ENCODE measurements at places on chromosomes 16 and 17. TPM values are rescaled to one million over a fixed set of nuclear protein-coding genes. Genes with fewer than 3 reads are reported as not detected.

- DNase-seq: no peak
Measured at GRCh38 chr17:51352798-51353197, 92.5 kb downstream of the UTP18 start.

DNA sequence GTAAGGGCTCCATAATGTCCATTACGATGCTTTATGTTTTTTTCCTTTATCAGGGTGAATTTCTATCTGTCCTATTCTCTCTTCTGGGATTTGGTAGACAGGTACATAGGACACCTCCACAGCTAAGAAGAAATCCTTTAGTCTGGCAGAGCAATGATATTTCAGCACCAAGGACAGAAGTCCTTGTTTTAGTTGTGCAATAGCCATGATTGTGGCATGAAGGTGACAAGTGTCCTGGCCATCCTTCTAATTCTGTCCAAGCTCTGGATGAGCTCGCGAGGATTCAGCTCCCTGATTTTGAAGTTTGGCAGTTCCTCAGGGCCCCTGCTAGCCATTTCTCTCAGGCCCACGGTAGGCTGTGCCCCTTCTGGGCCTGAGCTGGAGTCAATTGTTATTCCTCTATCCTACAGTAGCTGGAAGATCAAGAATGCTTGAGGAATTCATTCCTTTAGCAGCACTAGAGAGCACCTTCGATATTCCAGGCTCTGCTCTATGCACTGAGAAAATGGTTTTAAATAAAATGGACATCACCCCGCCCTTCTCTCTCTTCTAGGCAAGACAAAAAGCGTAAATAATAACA lies 320.8 kb downstream of the XYLT1 start:
- DNase-seq: no peak

DNA sequence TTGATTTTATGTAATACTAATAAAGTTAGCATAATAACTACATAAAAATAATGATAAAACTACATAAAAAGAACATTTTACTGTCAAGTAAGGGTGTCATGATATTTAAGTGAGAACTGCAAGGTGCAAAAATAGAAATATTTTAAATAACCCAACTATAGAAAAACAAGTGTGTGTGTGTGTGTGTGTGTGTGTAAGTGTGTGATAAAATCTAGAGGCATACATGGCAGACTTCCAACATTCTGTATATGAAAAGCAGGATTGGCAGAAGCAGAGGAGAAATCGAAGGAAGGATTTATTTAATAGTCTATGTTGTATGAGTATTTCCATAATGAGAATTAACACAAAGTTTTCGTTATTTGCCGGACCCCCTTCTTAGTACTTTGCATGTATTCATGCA lies 334.1 kb downstream of the KCNJ2 start:
- DNase-seq: no peak

DNA sequence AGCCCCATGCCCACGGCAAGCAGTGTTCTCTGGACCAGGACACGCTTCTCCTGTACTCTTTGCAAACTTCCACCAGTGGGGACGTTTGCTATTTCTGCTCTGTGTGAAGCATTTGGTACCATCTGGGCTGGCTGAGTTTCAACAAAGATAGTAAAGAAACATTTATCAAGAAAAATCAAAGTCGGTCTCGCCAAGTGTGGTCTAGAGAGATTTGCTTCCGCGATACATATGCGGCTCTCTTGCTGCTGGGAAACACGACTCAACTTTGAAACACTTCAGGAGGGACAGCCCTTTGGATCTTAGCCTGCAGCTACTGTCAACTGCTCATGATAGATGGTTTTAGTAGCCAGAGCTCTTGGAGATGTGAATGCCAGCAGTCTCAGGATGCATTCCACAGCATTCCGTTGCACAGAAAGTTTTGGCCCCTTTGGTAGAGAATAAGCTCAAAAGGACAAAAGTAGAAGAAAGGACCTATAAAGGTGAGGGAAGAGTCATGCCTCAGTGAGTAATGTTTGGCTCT lies 168.2 kb upstream of the CACNG3 start:
- no peak for DNase-seq

MILR1 gene
- 1.4 TPM for polyA plus RNA-seq

OR1A1 gene
- not detected for polyA plus RNA-seq

EPN3 gene
- polyA plus RNA-seq: 0.06 TPM

DNA sequence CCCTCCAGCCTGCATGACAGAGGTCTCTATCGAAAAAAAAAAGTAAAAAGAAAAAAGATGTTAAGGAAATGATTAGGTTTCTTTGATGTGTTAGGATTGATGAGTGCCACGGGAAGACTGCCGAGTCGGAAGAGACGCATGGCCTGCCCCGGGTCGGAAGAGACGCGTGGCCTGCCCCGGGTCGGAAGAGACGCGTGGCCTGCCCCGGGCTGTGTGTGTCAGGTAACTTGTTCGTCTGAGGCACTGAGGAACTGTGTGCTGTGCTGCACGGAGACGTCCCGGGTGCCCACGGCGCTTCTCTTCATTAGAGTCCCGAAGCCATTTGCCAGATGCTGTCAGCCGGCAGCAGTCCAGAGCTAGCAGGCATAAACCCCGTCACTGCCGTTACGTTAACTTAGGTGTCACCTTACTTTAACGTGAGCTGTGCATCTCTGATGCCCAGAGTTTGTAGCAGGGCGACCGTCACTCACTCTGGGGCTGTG lies 40.5 kb upstream of the FASN start:
- DNase-seq: no peak

SGCA gene
- 0.31 TPM for polyA plus RNA-seq

DNA sequence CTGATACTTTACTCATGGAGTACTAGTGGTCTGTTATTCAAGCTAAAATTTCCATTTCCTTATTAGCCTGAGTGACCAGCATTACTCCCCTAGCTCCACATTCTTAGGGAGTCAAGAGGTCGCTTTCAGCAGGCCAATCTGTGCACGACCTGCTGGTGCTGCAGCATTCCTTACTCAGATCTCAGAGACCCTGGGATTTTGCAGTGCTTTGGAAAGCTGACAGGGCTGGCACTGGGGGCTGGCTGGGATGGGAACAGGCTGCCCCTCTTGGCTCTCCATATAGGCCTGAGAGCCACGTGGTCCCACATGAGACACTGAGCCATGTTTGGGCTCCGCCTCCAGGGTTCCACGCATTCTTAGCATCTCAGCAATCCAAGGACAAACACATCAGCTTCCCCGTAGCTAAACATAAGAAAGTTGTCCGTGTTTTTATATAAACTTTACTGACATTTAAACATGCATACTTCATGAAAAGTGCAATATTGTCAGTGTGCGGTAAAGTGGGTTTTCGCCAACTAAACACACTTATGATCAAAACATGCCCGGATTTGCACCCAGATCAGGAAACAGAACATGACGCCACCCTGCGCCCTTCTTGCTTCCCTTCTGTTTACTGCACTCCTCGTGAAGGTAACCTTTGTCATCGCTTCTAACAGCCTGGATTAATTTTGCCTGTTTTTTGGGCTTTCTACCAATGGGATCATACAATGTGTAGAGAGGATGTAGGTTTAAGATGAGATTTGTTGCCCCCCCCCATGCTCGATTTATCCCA lies 254.5 kb upstream of the CACNG5 start:
- DNase-seq: no peak

- DNase-seq: peak; percentile 72
Measured at GRCh38 chr17:43694081-43694870, 32.6 kb upstream of the MEOX1 start.

GRCh38 chr16:56388209-56388608 lies 37.1 kb downstream of the AMFR start:
- no peak for DNase-seq

CD300C gene
- 0.17 TPM for polyA plus RNA-seq

GRCh38 chr17:75364078-75364477 lies 41.4 kb downstream of the GRB2 start:
- no peak for DNase-seq

GRCh38 chr17:49587366-49588073 lies 11.8 kb downstream of the NXPH3 start:
- DNase-seq: no peak

SLC6A4 gene
- polyA plus RNA-seq: not detected

P3H4 gene
- polyA plus RNA-seq: 2.0 TPM

SPIRE2 gene
- polyA plus RNA-seq: 2.6 TPM

KRT31 gene
- not detected for polyA plus RNA-seq

NXN gene
- 2.5 TPM for polyA plus RNA-seq

- DNase-seq: no peak
Measured at GRCh38 chr16:29665294-29666077, 2.4 kb downstream of the SPN start.

ZG16 gene
- 0.68 TPM for polyA plus RNA-seq

- DNase-seq: no peak
Measured at GRCh38 chr16:80656711-80657150, 115.9 kb downstream of the DYNLRB2 start.

DNA sequence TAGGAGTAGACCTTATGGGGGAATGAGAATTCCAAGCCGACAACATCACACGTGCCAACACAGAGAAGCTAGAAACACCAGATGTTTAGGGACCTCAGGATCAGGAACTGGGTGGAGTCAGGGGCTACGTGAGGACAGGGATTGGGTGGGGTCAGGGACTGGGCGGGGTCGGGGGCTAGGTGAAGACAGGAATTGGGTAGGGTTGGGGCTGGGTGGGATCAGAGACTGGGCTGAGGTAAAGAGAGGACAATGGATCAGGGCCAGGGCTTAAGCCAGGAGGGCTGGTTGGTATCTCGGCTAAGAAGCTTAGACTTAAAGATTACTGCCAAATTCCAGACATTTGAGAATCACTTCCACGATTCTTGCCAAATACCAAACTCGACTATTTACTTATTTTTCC lies 11.6 kb downstream of the TEKT5 start:
- no peak for DNase-seq

NPW gene
- polyA plus RNA-seq: 20.6 TPM

KRT27 gene
- polyA plus RNA-seq: not detected

BFAR gene
- 13.3 TPM for polyA plus RNA-seq

SMIM22 gene
- polyA plus RNA-seq: 0.49 TPM

- no peak for DNase-seq
Measured at GRCh38 chr16:12629271-12629670, 174.4 kb downstream of the CPPED1 start.

Data from liver (tissue), 10 donors.